ENCODE measurements at places on chromosomes 5 and 9.
A peak's percentile ranks its signal among the peaks of the same experiment; 100 is the strongest.

GRCh38 chr9:131645078-131645776 is 94.6 kb downstream of the RAPGEF1 start:
- DNase-seq = no peak

GRCh38 chr9:135664266-135664665 is 1.2 kb downstream of the LCN9 start:
- DNase-seq = no peak

DNA sequence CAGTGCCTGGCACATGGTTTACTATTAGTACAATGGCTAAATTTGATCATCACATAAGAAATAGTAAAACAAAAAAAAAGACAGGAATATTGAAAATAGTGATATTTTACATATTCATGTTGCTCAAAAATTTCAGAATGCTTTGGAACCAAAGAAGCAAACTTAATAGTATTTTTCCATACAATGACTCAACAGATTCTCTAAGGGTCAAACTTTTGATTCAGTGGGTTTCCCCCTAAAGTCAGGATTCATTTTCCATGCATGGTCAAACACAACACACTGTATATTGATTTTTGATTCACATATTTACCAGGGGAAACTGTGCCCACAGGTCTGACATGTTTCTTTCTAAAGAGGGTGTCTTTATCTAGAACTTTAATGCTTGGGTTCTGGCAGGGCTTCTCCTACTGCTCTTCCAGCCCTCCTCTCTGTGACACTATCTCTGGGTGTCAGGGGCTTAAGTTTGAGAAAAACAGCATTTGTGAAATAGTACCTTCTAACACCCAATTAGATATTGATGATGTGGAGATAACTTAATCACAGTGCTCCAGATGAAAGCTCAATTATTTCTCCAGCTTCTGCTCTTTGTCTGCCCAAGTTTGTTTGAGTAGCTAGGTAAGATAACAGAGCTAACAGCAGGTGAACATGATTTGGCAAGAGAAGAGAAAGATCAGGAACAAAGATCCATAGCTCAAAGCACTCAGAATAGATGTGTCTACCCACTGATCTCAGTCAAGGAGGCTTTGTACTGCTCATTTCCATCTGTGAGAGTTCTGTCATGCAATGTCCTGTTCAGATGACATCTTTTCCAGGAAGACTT is 35.5 kb upstream of the ELL2 start:
- DNase-seq = no peak

DNA sequence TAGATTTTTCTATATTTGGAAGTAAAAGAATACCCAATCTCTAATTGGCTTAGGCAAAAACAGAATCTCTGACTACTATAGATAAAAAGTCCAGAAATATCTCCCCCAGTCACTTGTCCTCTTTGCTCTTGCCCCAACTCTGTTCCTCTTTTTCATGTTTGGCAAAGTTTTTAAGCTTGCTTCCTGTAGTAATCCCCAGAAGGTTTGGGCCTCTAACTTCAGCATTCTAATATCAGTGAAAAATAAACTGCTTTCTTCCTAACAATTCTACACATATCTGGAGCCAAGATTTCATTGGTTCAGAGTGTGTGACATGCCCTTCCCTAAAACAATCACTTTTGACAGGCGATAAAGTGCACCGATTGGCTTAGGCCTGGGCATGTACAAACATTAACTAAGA is 1680.3 kb downstream of the MAT2B start:
- peak; percentile 92 for DNase-seq

- DNase-seq = no peak
These were observed 450.8 kb upstream of the TLE4 start for GRCh38 chr9:79120941-79121340.
